ENCODE measurements at places on chromosomes 2 and 18. TPM values are rescaled to one million over a fixed set of nuclear protein-coding genes. Genes with fewer than 3 reads are reported as not detected.

CDC42EP3 gene
- polyA plus RNA-seq, result 8.8 TPM

PRKAG3 gene
- polyA plus RNA-seq, result 60.2 TPM

DAPL1 gene
- polyA plus RNA-seq, result not detected

POTEC gene
- polyA plus RNA-seq, result not detected

CHRND gene
- 13.5 TPM for polyA plus RNA-seq

NAT8 gene
- polyA plus RNA-seq, result not detected

CDK15 gene
- not detected for polyA plus RNA-seq

HTR2B gene
- 0.13 TPM for polyA plus RNA-seq

IL1A gene
- 0.08 TPM for polyA plus RNA-seq

KDSR gene
- 23.9 TPM for polyA plus RNA-seq

CNRIP1 gene
- 6.1 TPM for polyA plus RNA-seq

ASPRV1 gene
- polyA plus RNA-seq, result 1.2 TPM

DNA sequence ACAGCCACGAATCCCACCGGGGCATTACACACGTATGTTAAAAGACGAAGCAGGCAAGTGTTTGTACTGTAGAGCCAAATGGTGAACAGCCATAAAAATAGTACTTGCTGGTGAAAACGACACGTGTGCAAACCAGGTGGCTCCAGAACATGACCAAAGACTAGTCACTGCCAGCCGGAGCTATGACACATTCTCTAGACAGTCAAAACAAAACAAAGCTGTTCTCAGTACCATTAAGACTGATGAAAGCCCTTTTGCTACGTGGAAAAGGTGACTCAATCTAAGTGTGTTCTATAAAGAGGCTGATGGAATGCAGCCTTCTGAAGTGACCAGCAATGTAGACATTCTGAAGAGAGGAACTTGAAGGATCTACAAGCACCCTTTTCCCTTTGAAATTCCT, 367.7 kb upstream of the NETO1 start:
- no peak for DNase-seq
- H3K4me3 ChIP-seq, result no peak overlapping the region
- no peaks in the 10 kb centered on the region for H3K27me3 ChIP-seq
- H3K27ac ChIP-seq, result no peak overlapping the region
- H3K4me1 ChIP-seq, result no peaks in the 10 kb centered on the region
- H3K36me3 ChIP-seq, result no peaks in the 10 kb centered on the region

- H3K27ac ChIP-seq, result no peak overlapping the region
- no peaks in the 10 kb centered on the region for H3K27me3 ChIP-seq
- H3K4me1 ChIP-seq, result peaks cover 35% of the 10 kb centered on the region
- H3K4me3 ChIP-seq, result peak overlapping the region; percentile 83
- DNase-seq, result no peak
- peaks cover 22% of the 10 kb centered on the region for H3K36me3 ChIP-seq
These were observed 1.6 kb downstream of the TIMM21 start for GRCh38 chr18:74149878-74150277.

- H3K4me1 ChIP-seq, result no peaks in the 10 kb centered on the region
- H3K27ac ChIP-seq, result no peak overlapping the region
- no peaks in the 10 kb centered on the region for H3K27me3 ChIP-seq
- H3K4me3 ChIP-seq, result no peak overlapping the region
- no peaks in the 10 kb centered on the region for H3K36me3 ChIP-seq
These were observed 4.3 kb downstream of the MC2R start for GRCh38 chr18:13910986-13911385.

GRCh38 chr2:200378652-200379290, 72.3 kb downstream of the SPATS2L start:
- no peaks in the 10 kb centered on the region for H3K36me3 ChIP-seq
- no peak overlapping the region for H3K27ac ChIP-seq
- no peak for DNase-seq
- no peaks in the 10 kb centered on the region for H3K27me3 ChIP-seq

- no peak for DNase-seq
- H3K4me3 ChIP-seq, result no peak overlapping the region
- H3K27ac ChIP-seq, result no peak overlapping the region
These were observed 28.8 kb upstream of the TBC1D8 start for GRCh38 chr2:101179982-101180381.

GRCh38 chr2:216343221-216343980, 28.9 kb downstream of the MARCHF4 start:
- peaks cover 3% of the 10 kb centered on the region for H3K4me1 ChIP-seq
- peaks cover 3% of the 10 kb centered on the region for H3K27me3 ChIP-seq
- no peaks in the 10 kb centered on the region for H3K36me3 ChIP-seq

DNA sequence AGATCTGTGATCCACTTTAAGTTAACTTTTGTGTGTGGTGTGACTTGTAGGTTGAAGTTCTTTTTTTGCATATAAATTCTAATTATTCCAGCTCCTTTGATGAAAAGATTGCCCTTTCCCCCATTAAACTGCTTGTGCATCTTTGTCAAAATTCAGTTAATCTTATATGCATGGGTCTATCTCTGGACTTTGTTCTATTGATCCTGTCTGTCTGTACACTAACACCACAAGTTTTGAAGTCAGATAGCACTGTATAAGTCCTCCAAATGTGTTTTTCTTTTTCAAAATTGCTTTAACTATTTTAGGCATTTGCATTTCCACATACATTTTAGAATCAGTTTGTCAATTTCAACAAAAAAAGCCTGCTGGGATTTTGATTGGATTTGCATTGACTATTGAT, 137.6 kb downstream of the BCL11A start:
- H3K27me3 ChIP-seq, result no peaks in the 10 kb centered on the region
- H3K4me3 ChIP-seq, result no peak overlapping the region
- H3K4me1 ChIP-seq, result peaks cover 4% of the 10 kb centered on the region
- DNase-seq, result no peak

DNA sequence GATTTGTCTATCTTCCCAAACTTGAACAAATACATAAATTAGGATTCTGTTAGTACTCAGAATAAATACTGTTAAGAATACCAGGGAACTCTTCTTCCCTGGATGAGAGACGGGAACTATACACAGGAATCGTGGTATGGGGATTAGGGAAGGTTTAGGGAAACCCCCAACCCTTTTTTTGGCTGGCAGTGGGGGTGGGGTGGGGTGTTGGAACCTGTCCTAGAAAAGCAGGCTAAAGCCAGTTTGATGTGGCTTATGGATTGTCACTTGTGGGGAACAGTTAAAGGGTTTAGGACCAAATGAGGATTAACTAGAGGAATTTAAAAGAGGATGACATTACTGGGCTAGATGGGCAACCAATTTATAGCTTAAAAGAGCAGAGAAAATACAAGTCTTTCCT, 1.8 kb downstream of the SLC4A10 start:
- H3K4me1 ChIP-seq, result no peaks in the 10 kb centered on the region
- no peaks in the 10 kb centered on the region for H3K27me3 ChIP-seq
- DNase-seq, result no peak
- no peaks in the 10 kb centered on the region for H3K36me3 ChIP-seq

DNA sequence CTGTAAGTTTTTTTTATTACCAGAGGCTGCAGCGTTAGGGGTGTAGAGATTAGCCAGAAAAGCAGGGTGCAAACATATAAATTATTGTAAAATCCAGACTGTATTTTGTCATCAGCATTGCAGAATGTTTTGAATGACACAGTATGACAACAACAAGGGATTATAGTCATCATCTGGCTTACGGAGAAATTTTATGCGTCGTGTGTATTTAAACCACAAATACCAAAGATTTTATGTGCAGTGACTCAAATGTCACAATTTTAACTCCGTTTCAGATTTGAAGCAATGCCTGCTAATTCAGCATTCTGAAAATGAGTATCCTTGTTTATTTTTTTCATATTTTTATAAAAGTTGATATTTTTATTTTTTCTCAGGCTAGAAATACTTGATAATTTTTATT, 19.4 kb upstream of the TMX3 start:
- H3K4me1 ChIP-seq, result no peaks in the 10 kb centered on the region
- no peak for DNase-seq
- no peaks in the 10 kb centered on the region for H3K27me3 ChIP-seq
- H3K36me3 ChIP-seq, result no peaks in the 10 kb centered on the region

DNA sequence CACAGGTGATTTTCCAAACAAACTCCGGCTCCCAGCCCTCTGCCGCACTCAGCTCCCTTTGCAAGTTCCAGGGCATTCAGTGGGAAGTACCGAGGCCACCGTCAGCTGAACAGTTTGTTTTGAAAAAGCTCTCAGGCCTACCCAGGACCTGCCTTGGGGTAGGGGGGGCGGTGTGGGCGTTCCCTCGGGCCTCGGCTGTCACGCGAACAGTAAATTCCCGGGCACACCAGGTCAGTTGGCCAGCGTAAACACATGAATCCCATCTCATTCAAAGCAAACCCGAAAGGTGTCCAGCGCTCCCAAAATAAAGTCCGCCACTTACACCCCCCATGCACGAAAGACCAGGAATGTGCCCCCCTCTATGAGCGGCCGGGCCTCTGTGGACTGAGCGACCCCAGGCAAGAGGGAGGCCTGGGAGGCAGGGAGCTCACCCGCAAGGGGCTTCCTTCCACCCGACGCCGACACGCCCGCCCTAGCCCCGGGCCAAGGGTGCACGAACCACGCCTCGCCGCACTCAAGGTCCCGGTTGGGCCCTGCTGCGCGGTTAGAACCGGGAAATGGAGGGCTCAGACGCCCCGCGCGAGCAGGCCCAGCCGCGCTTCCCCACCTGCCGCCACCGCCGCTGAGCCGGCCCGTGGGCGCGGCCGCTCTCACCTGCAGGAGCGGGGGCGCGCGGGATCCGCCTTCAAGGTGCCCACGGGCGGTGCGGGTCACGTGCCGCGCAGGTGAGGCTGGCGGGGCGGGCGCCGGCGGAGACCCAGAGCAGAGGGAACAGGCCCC, at the start of gene WDSUB1:
TSS of gene WDSUB1 (minus strand) at position 775 of the 780 bp plus-strand sequence. CDS start 3,634 bp downstream, outside the sequence.
- peak within 1 kb of the TSS; percentile 92 for H3K27ac ChIP-seq
- peak; percentile 69 for DNase-seq
- peaks cover 14% of the 10 kb centered on the region for H3K36me3 ChIP-seq
- no peaks in the 10 kb centered on the region for H3K27me3 ChIP-seq
- peaks cover 14% of the 10 kb centered on the region for H3K4me1 ChIP-seq
- H3K4me3 ChIP-seq, result peak within 1 kb of the TSS; percentile 94

DNA sequence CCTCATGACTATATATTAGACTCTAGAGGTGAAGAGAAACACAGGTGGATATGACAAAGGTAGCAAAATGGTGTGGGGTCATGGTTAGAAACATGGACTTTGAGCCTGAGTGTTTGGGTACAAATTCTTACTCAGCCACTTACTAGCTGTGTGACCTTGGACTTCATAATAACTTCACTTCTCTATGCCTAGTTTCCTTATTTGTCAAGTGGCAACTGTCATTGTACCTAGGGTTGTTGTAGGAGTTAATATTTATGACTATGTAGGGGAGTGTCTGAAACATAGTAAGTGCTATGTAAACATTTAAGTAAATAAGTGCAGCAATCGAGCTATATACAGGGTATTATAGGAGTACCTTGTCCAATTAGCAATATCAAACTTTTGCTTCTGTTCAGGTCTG, 49.7 kb upstream of the RAPH1 start:
- DNase-seq, result no peak
- no peaks in the 10 kb centered on the region for H3K27me3 ChIP-seq
- H3K4me3 ChIP-seq, result no peak overlapping the region
- H3K36me3 ChIP-seq, result no peaks in the 10 kb centered on the region

DNA sequence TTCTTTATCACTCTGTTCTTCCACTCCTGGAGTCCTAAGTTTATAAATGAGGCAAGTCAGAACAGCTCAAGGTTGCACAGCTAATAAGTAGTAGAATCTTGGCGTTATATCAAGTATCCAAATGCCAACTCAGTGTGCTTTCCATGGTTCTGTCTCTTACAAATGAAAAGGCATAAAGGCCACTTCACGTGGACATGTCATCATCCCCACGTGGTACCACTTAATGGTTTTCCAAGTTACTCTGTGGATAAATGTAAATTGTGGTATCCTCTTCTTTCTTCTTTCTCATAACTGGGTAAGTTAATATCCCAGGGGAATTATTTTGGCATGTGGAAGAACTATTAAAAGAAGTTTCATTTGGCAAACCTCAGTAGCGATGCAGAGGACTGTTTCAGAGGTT, 131.5 kb upstream of the L3MBTL4 start:
- H3K36me3 ChIP-seq, result no peaks in the 10 kb centered on the region
- no peaks in the 10 kb centered on the region for H3K27me3 ChIP-seq

- H3K27me3 ChIP-seq, result no peaks in the 10 kb centered on the region
- H3K4me3 ChIP-seq, result no peak overlapping the region
- peaks cover 6% of the 10 kb centered on the region for H3K4me1 ChIP-seq
- DNase-seq, result no peak
These were observed 10.7 kb downstream of the MRPL44 start for GRCh38 chr2:223967981-223968380.

DNA sequence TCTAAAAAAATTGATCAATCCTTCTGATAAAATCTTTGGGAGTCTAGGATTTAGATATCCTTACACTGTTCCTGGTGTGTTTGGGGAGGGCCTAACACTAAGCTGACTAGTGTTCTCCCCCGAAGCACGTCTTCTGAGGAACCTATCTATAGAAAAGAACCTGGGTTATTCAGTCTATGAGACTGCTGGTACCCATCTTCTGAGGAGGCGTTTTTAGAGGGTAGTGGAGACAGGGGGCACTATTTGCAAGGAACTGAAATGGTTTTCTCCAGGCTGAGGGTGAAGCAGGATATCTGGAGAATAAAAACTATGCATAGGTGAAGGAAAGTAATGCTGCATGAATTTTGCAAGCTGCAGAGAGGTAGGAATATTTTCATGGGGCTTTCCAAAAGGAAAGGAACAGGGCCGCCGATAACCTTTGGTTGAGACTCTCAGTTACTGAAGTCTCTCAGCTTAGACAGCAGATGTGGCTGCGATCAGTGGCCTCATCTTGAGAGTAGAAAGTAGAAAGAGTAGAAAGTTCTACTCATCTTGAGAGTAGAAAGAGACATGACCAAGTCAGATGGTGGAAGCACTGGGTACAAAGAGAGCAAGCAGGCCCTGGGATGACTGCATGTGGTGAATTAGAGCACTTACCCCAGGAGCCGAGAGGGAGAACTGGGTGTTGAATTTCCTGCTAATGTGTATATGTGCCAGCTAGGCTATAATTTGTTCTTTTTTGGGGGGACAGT, 31.8 kb upstream of the KCNE4 start:
- no peak for DNase-seq
- no peaks in the 10 kb centered on the region for H3K4me1 ChIP-seq
- no peak overlapping the region for H3K27ac ChIP-seq

DNA sequence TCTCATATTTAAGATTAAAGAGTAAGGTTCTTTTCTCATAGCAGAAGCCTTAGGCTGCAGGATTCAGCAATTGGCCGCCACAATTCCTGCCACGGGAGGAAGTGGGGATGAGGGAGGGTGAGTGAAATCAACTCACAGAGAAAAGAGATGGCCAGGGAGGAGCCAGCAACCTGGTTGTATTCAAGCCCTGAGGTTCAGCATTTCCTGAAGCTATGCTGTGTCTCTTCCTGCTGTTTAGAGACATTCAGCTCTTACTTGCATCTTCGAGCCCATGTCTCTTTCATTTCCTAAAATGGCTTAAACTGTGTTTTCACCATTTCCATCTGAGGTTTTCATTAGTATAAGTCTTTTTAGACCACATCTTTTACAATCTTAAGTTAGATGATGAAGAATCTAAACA, 522.6 kb downstream of the CNTNAP5 start:
- DNase-seq, result no peak
- H3K4me1 ChIP-seq, result no peaks in the 10 kb centered on the region
- no peaks in the 10 kb centered on the region for H3K27me3 ChIP-seq
- H3K4me3 ChIP-seq, result no peak overlapping the region
- no peaks in the 10 kb centered on the region for H3K36me3 ChIP-seq

- no peaks in the 10 kb centered on the region for H3K4me1 ChIP-seq
- no peak overlapping the region for H3K27ac ChIP-seq
- H3K27me3 ChIP-seq, result peaks cover 12% of the 10 kb centered on the region
- no peak overlapping the region for H3K4me3 ChIP-seq
- no peaks in the 10 kb centered on the region for H3K36me3 ChIP-seq
These were observed 42.0 kb downstream of the EHD3 start for GRCh38 chr2:31275976-31276375.
